Body of pancreas (tissue), 4 donors: ENCODE measurements at places on chromosomes 7 and 10.
A peak's percentile ranks its signal among the peaks of the same experiment; 100 is the strongest.

DNA sequence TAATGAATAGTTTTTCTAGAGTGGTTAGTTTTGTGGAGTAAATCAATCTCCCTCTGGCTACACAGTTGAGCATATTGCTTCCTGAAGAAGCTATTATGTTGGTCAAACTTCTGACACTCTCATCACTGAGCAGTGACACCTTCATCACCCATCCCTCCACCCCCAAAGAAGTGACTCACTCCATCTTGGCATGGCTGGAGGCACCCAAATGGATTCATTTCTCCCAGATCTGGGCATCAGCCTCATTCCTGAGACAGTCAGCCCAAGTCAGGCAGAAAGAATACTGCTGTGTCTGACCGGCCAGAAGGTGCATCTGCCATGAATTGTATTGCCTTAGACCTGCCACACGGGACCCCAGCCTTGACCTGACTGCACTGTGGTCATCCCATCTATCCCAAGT is 117.0 kb upstream of the HABP2 start:
- DNase-seq: no peak

- DNase-seq: no peak
Measured at GRCh38 chr7:46975493-46975892, 606.4 kb downstream of the TNS3 start.

GRCh38 chr10:110643035-110643652 is 992 bp upstream of the RBM20 start:
- no peak for DNase-seq

DNA sequence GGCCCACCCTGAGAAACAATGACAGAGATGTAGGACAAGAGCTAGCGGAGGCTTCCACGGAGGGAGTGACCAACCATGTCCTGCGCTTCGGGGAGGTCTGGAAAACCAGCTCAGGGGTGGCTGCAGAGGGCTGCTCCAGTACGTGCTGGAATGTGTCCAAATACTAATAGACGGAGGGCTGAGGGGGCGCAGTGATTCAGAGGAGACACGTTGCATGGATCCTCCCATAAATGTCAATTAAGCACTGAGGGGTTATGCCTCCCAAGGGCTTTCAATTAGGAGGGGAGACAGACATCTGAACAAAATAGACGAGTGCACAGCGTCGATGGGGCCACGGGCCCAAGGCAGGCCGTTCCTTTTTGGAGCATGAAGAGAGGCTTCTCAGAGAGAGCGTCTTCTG is 51.0 kb upstream of the NPS start:
- no peak for DNase-seq

DNA sequence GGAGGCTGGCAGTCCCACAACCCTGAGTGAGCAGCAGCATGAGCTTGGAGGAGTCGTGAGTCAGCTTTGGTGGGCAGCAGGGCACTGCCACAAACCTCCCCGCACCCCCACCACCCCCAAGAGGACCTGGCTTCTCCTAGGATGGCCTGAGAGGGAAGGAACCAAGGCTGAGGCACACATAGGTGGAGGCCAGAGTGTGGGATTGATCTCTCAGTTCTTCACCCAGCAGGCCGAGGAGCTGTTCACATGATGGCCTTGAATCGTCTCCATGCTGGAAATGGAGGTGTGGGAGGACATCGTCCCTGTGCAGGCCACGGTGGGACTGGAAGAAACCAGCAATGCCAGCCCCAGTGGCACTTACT is 17.4 kb upstream of the GDF10 start:
- no peak for DNase-seq

GRCh38 chr7:70456719-70457118 is 675.2 kb upstream of the GALNT17 start:
- DNase-seq: no peak

GRCh38 chr7:139699640-139700504 is 77.9 kb downstream of the HIPK2 start:
- DNase-seq: no peak

- DNase-seq: no peak
Measured at GRCh38 chr10:48548531-48549135, 56.2 kb downstream of the ARHGAP22 start.

- no peak for DNase-seq
Measured at GRCh38 chr10:128474571-128474970, 348.3 kb upstream of the MKI67 start.

DNA sequence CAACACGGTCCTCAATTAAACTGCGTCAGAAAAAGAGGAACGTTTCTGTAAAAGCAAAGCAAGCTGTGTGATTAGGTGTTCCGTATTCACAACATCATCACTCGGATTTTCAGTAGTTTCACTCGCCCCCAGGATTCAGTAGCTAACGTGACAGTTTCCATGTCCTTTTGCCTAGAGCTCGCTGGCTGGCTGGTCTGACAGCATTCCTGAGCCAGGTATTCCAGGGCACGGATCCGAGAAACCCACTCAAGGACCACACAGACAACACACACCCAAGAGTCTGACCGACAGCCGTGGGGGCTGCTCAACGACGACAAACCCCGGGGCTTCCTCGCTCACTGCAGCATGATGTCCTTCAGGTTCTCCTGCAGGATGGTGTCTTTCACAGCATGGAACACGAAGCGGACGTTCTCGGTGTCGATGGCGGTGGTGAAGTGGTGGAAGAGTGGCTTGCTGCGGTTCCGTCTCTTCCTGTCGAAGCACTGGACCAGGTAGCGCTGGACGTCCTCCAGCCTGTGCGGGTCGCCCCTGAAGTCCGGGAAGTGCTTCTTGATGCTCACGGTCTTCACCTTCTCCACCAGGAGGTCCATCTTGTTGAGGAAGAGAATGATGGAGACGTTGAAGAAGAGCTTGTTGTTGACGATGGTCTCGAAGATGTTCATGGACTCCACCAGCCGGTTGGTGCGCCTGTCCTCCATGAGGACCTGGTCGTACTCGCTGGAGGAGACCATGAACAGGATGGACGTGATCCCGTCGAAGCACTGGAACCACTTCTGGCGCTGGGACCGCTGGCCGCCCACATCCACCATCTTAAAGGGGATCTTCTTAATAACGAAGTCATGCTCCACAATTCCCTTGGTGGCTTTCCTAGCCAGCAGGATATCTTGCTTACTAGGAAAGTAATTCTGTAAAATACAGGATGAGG is 43.1 kb downstream of the AMZ1 start:
- no peak for DNase-seq

DNA sequence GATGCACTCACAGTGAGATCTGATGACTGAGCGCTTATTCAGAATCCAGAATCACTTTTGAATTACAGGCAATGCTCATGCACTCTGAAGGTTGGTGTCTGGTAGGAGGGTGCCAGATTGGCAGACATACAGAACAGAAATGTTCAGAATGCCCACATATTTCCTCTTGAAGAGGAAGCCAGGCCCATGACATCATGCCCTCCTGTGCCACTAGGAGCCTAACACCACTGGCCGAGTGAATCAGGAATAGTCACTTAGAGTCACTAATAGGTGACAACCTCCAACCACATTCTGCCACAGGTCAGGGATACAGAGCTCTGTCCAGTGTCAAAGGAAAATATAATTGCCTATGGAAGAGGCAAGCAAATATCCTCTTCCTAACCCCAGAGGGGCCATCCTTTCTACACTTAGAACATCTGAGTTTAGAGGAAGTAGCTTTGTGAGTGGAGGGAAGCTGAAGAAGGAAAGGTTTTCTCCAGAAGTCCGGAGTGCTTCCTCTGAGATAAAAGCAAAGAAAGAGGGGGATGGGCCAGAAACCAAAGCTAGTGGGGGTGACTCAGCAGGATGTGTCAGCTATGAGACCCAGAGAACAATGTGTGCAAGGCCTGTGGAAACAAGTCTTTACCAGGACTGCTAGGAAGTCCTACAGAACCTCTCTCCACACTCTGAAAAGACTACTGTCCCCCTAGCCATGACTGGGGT is 838.8 kb downstream of the GRID1 start:
- DNase-seq: no peak

DNA sequence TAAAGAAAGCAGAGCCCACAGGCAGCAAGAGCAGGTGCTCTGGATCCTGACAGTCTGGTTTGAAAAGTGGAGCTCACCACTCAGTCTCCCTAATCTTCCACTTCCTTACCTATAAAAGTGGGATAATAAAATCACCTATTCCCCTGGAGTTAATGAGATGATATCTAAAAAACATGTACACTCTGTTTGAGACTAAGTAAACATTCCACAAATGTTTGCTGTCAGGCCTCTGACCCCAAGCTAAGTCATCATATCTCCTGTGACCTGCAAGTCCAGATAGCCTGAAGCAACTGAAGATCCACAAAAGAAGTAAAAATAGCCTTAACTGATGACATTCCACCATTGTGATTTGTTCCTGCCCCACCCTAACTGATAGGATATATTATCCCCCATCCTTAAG is 1324.5 kb downstream of the XPNPEP1 start:
- no peak for DNase-seq

- peak; percentile 16 for DNase-seq
Measured at GRCh38 chr10:101675115-101675514, 19.9 kb downstream of the FBXW4 start.

DNA sequence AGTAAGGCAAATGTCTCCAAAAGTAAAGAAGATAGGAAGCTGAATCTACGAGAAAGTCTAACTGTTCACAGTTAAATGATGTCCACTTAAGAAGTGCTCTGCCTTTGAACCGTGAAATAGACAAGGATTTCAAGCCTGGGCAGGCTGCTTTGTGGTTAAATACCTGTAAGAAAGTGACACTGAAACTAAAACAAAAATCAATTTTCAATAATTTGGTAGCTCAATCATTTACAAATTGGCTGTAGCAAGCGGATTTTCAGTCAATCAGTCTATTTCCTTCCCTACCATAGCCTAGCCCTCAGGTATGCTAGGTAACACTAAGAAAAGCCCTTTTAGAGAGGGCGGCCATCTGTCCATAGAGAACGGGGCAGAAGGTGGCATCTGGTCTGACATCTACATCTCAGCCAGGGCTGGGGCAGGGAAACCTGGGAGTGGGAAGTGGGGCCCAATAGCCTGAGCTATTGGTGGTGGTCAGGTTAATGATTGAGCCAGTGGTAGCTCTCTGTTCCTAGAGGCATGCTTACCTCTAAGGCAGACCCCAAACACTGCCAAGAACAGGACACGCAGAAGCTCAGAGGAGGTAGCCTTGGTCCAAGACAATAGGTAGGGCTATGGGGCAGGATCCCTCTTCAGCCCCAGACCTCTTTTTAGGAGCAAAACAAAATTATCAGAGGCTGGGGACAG is 223.2 kb downstream of the CCSER2 start:
- no peak for DNase-seq

DNA sequence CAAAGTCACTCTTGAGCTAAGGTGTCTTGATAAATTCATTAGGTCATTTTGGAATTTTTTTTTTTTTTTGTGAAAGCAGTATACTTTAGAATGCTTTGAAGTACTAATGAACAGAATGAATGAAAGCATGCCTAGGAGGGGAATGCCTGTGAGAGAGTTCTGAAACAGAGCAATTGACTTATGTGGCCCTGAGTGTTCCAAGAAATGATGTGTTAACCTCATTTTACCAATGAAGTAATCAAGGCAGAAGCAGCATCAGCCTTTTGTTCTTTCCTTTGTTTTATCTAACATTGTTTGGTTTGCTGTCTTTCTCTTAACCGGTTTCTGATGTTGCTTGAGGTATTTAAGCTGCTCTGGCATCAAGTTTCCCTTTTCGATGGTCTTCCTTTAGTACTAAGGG is 154.6 kb upstream of the HGF start:
- no peak for DNase-seq

DNA sequence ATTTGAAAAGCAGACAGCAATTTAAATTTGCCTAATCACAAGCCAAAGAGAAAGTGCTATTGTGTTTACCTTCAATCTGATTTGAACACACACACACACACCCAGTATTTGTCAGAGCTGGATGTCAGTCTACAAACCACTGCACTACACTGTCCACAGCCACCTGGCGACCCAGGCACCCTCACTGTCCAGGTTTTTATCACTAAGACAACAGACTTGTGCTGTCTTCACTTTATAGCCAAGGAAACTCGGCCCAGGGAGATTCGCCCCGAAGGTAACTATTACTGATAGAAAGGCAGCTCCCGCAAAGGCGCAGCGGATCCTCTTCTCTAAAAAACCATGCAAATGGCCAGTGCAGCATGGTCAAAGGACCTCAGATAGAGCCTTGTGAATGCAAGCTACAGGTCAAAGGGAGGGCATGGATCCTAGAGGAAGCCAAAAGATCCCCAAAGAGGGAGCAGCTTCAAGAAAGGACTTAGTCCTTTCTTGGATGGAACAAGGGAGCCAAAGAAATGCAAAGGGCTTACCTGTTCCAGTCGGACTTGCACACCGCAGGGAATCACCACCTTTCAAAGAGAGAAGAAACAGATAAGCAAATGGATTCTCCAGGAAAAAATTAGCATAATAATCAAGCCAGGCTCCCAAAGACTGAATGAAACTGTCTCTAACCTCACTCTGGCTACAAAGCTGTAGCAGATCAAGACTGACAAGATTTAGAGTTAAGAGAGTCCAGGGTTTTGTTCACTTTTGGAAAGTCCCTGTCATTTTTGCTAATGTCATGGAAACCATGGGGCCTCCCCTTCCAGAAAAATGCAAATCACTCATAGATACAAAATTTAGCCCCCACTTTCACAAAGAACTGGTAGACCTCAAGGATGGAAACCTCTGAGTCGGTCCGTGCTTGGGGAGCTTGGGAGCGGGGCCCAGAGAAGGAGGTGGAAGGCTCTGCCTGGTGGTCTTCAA is 101.1 kb downstream of the TNS3 start:
- no peak for DNase-seq

- no peak for DNase-seq
Measured at GRCh38 chr10:83343676-83344075, 795.6 kb upstream of the GHITM start.

DNA sequence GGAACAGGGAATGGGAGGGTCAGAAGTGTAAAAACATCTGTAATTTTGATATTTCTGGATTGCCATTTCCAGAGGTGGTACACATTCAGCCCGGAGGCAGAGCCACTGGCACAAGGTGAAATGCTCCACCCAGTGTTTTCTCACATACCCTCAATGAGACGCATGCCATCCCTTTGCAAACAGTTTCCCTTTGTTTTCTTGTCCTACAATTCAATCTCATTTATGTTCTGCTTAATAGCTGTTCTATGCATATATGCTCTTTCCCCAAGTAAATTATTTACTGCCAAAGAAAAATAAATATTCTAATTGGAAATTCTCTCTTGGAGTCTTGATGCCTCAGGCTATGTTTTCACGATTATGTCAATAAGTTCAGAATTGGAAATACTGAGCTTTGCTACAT is 369.7 kb upstream of the AKR1E2 start:
- DNase-seq: no peak

GRCh38 chr10:103232772-103233488 is 12.8 kb upstream of the RPEL1 start:
- DNase-seq: no peak

- DNase-seq: no peak
Measured at GRCh38 chr7:17681965-17682364, 258.3 kb downstream of the SNX13 start.

- no peak for DNase-seq
Measured at GRCh38 chr10:29174389-29174788, 114.5 kb upstream of the LYZL1 start.

GRCh38 chr10:124675261-124675660 is 68.9 kb downstream of the FAM53B start:
- no peak for DNase-seq
